Ovary (tissue), 10 donors: ENCODE measurements at places on chromosomes 6 and 20. TPM values are rescaled to one million over a fixed set of nuclear protein-coding genes. Genes with fewer than 3 reads are reported as not detected.

Gene PNRC1
- 466 TPM for total RNA-seq

DNA sequence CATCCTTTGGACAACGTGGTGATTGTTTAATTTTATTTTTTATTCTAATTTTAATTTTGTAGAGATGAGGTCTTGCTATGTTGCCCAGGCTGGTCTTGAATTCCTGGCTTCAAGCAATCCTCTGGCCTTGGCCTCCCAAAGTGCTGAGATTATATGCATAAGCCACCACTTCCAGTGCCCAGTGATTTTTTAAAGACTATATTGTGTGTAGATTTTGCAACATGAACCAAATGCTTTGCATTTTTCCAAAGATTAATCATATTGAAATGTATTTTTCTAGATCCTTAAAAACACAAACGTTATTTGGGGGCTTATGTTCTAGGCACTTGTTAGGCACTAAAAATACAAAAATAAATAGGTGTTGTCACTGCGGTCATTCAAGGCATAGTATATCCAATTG lies 117.6 kb upstream of the CCN2 start:
- no peak for DNase-seq
- H3K4me3 ChIP-seq = no peak overlapping the region
- no peaks in the 10 kb centered on the region for H3K36me3 ChIP-seq
- H3K27me3 ChIP-seq = no peaks in the 10 kb centered on the region
- peaks cover under 1% of the 10 kb centered on the region for H3K4me1 ChIP-seq

Gene GTF2H4
- total RNA-seq = 25.0 TPM

Gene BMP2
- 9.7 TPM for total RNA-seq

Gene LAMA2
- total RNA-seq = 153 TPM

- no peak for DNase-seq
- no peak overlapping the region for H3K4me3 ChIP-seq
- no peaks in the 10 kb centered on the region for H3K36me3 ChIP-seq
- no peak overlapping the region for H3K27ac ChIP-seq
- H3K27me3 ChIP-seq = no peaks in the 10 kb centered on the region
Observed at GRCh38 chr20:56428881-56429280, 16.8 kb downstream of the CASS4 start.

Gene HLA-DRB1
- total RNA-seq = 72.1 TPM

DNA sequence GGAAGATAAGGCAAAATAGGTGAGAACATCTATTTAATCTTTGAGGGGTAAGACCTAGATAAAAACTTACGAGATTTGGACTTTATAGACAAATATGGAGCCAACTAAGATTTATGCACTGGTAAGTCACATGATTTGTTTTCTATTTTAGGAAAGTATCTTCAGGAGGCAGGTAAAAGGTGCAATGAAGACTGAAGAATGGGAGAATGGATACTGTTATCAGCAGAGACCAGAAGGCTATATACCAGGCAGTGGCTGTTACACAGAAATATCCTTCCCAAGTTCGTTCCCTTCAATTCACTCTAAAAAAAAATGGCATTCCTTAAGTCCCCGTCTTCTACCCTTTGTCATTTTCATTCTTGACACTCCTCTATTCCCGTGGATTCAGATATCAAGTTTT lies 123.8 kb downstream of the MYB start:
- H3K27me3 ChIP-seq = no peaks in the 10 kb centered on the region
- H3K4me3 ChIP-seq = no peak overlapping the region
- H3K4me1 ChIP-seq = no peaks in the 10 kb centered on the region
- no peaks in the 10 kb centered on the region for H3K36me3 ChIP-seq
- no peak overlapping the region for H3K27ac ChIP-seq

Gene JPH2
- total RNA-seq = 7.1 TPM

DNA sequence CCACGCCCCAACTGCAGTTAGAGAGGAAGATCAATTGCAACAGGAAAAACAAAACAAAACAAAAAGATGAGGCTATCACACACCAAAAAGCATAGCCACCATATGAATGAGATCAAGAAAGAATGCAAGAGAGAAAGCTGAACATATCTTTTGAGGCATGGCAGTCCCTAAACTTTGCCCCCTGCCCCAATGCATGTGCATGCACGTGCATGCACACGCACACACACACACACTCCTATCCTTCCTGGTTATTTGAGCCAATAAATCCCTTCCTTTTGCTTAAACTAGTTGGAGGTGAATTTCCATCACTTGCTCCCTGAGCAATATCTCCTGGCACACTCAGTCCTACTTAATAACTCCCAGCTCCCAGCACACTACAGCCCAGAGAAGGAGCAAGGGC lies 48.6 kb upstream of the FOXP4 start:
- no peaks in the 10 kb centered on the region for H3K36me3 ChIP-seq
- no peaks in the 10 kb centered on the region for H3K27me3 ChIP-seq
- H3K4me1 ChIP-seq = no peaks in the 10 kb centered on the region
- no peak overlapping the region for H3K4me3 ChIP-seq
- no peak overlapping the region for H3K27ac ChIP-seq
